ENCODE measurements at places on chromosomes 12 and 14.

- DNase-seq: no peak
Observed at GRCh38 chr14:99025418-99025817, 246.6 kb downstream of the BCL11B start.

DNA sequence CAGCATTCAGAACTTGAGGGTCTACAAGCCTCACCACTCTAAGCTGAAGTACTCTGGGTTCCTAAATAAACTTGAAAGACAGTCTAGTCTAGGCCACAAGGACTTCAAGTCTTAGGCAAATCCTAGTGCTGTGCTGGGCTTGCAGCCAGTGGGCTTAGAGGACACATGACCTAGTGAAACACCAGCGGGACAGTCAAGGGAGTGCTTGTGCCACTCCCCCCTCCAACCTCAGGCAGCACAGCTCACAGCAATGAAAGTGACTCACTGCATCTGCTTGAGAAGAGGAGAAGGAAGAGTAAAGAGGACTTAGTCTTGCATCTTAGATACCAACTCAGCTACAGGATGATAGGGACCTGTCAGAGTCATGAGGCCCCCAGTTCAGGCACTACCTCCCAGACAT lies 438.1 kb downstream of the IPO8 start:
- DNase-seq: no peak

GRCh38 chr14:99873653-99874052 lies 80.4 kb downstream of the EML1 start:
- DNase-seq: no peak

DNA sequence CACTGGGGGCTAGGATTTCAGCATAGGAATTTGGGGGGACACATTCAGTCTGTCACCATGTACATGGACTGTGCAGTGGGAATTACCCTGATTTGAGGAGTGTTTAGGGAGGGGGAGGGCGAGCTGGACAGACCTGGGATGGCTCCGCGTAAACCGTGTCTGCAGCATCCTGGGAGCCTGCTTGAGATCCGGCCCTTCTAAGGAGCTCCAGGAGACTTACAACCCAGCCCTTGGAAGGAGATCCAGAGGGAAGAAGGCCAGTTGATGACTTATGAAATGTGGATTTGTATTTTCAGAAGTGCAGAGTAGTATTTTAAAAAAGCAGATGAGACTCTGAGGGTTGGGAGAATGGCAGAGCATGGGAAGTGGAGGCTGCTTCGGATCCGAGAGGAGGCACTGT lies 153.2 kb downstream of the CACNA1C start:
- no peak for DNase-seq

DNA sequence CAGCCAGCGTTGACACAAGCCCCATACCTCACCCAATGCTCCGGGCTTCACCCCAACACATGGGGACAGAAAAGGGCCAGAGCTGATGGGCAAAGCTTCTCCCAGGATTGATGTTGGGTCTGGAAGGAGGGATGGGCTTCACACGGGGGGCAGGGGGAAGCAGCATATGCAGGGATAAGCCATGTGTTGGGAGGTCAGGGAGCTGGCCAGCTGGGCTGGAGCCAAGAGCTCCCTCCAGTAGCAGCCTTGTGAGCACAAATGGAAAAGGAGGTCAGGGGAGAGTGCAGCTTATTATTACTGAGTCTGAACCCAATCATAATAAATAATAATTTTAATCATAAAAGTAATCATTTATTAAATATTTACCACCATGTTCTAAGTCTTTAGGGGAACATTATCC lies 9.3 kb downstream of the PLEKHD1 start:
- no peak for DNase-seq

- no peak for DNase-seq
Observed at GRCh38 chr12:13428538-13429265, 232.2 kb downstream of the EMP1 start.

- no peak for DNase-seq
Observed at GRCh38 chr12:3365463-3366411, 125.3 kb upstream of the PRMT8 start.

DNA sequence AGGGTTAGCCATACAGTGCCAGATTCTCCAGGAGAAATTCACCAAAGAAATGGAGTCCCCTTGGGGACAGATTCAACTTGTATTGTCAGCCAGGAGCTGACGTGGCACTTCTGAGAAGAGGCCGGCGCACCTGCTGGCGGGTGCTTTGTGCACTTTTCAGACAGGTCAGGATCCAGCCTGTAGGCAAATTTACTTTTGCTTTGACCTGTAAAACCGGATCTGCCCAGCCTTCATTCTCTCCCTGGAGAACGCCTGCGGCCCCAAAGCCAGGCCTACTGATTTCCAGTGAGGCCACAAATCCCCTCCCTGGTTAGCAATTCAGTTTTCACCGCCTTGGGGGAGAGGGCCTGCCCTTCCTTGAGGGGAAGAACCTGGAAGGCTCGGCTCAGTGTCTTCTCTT lies 17.4 kb downstream of the P2RX4 start:
- DNase-seq: no peak

DNA sequence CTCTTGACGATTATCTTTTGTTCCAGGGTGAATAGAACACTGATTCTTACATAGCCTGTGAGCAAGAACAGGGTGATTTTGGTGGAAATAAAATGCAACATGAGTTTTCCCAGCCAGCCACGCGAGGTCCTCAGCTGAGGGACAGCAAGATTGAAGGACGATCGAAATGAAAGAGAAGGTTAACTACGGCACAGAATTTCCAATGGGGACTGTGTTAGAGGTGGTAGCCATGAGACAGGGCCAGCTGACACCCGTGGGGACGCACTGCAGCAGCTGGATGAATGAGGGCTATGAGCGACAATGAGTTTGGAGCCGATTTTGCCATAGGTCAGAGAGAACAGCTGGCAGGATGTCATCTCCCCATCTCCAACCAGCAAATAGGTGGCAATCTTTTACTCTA lies 243.4 kb upstream of the PELI2 start:
- DNase-seq: peak; percentile 12

DNA sequence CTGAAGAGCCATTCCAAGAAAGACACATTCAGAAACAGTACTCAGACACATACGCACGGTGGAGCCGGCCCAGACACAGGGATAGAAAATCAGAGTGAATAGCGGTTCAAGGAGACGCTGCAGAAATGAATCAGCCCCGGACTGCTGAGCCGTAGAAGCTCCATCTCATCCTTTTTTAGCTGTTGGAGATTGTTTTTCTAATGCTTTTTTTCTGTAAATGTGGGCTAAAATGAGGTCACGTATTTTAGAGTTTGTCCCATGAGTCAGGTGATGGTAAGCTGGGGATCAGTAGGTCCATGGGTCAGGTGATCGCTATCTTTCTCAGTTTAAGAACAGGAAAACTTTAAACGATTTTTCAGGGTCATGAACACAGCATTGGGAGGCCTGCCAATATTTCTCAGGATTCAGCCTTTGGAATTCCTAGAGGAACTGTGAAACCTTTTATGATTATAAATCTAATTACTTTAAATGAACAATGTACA lies 202.4 kb downstream of the ITPR2 start:
- no peak for DNase-seq

GRCh38 chr12:19273482-19274330 lies 144.2 kb downstream of the PLEKHA5 start:
- DNase-seq: no peak

- no peak for DNase-seq
Observed at GRCh38 chr12:19572920-19573558, 133.7 kb downstream of the AEBP2 start.

- DNase-seq: no peak
Observed at GRCh38 chr12:93166541-93167307, 211.0 kb upstream of the NUDT4 start.

GRCh38 chr14:24662753-24663152 lies 28.8 kb upstream of the GZMB start:
- DNase-seq: no peak

DNA sequence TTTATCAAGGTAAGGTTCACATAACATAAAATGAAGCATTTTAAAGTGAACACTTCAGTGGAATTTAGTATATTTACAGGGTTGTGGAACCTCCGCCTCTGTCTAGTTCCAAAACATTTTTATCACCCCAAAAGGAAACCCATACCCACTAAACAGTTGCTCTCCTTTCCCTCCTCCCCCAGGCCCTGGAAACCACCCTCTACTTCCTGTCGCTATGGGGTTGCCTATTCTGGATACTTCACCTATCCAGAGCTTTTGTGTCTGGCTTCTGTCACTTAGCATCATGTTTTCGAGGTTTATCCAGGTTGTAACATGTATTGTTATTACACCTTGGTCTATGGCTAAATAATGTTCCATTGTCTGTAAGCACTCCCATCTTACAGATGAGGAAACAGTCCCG lies 27.7 kb upstream of the ZFP36L1 start:
- DNase-seq: no peak

DNA sequence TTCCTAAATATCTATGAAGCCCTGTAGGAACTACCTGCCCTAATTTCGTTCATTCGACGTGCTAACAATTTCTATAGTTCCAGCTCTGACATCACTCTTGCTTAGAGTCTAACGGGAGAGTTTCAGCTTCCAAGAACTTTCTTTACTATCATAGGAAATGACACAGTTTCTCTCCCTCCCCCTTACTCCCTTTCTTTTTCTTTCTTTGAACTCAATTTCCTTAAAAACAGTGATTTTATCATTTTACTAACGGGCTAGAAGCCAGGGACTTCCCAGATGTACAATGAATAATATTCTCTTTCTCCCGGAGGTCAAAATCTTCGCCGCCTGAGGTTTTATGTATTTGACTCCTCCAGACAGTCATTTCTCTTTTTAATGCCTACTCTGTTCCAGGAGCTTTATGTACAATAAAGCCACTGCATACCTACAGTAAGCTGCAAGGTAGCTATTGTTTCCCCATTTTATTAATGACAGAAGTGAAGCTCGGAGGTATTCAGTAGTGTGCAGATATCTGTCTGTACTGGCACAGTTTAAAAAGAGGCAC lies 15.7 kb downstream of the SMCO2 start:
- DNase-seq: no peak

DNA sequence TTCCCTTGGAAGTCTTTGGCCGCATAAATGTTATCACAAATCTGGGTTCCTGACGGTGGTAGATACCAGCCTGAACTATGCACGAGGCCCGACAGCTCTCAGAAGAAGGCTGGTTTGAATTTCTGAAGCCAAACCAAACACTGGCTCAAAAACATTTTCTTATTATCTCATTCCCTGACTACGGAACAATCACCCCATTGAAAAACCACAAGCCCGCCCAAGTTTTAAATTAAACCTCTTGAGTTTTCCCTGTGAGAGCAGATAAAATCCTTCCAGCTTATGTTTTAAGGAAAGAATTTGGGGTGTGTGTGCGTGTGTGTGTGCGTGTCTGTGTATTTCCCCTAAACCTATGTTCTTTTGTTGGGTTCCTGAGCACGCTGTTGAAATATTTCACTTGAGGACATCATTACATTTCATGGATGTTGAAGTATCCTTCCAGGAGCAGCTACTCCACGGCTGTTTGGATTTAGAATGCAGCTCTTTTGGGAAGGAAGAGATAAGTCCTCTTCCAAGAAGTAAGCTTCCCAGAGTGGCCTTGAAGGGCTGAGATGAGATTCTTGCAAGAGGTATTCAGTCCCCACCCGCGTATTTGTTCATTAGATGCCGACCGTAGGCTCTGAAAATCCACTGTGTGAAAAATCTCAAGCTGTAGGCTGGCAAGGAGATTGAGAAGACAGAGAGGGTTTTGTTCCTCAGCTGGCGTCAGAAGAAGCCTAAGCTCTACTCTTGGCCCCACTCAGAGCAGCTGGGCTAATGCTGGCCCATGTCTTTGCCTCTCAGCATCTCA lies 131.0 kb upstream of the NCOR2 start:
- peak; percentile 89 for DNase-seq

GRCh38 chr12:102757882-102758226 lies 159.2 kb downstream of the PAH start:
- DNase-seq: no peak

GRCh38 chr14:71115306-71115705 lies 208.0 kb downstream of the PCNX1 start:
- no peak for DNase-seq

DNA sequence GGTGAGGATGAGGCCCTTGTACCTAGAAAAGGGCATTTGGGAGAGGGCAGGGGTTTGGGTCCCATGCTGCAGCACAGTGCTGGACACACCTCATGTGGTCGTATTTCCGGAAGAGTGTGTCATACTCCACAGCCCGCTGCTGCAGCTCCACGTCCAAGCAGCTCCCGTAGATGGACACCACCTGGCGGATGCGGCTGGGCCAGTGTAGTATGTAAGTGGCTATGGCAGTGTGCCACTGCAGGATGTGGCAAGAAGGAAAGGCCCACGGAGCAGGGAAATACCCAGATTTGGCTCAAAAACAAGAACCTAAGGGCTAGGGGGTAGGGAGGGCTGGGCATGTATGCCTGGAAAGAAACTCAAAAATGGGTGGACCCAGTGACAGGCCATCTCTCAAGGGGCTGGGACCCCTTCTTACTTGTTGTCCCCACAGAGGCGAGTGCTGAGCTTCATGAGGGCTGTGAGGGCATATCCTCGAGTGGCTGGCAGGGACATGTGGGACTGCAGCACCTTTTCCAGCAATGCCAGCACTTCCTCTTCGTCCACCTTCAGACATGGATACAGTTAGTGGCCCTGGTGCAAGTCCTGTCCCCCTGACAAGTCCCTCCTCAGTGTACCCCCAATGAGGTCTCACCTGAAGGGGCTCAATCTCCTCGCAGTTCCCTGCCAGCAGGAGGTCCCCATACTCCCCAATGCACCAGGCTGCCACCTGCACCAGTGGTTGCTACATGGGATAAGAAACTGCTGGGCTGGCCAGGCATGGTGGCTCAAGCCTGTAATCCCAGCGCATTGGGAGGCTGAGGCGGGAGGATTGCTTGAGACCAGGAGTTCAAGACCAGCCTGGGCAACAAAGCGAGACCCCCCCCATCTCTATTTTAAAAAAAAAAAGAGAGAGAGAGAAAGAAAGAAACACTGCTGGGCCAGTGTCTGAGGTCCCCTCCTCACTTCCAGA lies 5.4 kb downstream of the AP1G2 start:
- no peak for DNase-seq

DNA sequence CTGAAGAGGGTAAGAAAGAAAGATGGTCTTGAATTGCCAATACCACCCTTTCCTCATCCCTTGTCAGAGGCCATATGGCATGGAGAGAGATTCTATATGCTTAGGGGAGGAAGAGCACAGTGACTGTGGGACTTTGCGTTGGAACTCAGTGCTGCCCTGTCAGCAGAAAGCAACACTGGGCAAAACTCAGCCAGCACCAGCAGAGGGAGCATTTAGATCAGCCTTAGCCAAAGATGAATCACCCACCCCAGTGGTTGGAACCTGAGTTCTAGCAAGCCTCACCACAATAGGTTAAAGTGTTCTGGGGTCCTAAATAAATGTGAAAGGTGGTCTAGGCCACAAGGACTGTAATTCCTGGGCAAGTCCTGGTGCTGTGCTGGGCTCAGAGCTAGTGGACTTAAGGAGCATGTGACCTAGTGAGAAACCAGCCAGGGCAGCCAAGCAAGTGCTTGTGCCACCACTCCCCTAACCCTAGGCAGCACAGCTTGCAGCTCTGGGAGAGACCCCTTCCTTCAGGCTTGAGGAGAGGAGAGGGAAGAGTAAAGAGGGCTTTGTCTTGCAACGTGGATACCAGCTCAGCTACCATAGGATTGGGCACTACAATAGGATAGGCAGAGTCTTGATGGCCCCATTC lies 11.4 kb upstream of the BCAT1 start:
- no peak for DNase-seq

DNA sequence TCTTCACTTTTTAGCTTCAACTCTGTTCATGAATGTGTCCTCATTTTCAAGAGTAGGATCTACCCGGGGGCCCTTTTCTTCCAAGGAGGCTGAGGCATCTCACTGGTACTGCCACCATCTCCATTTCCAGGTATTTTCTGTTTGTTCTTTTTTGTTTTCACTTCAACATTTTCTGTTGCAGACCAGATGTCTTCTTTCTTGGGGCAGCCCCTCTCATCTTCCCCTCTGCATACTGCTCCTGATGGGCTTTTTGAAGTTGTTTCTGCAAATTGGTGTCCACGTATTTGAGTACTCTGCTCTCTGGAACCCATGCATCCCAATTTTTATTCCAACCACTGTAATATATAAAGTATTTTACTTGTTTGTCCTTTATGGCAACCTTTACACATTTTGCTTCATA lies 66.5 kb downstream of the LRP6 start:
- no peak for DNase-seq

Data from putamen (tissue), 1 donor.